Large intestine (tissue), 12 donors: ENCODE measurements at places on chromosomes 11 and 22.

DNA sequence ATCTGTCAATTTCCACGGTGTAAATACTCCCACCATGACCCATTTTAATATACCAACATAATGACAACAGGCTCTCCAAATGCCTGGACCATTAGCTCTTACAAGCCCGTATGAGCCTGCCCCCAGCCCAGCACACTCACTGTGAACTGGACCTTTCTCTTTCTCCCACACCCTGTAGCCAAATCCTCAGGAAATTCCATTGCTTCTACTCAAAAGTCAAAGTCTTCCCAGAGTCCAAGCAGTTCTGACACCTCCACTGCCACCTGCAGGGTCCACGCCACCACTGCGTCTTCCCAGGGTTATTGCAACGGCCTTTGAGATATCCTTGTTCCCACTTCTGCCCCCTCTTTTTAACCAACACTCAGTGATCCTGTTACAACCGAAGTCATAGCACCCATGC lies 110.1 kb upstream of the ASPHD2 start:
- H3K36me3 ChIP-seq, result no peaks in the 10 kb centered on the region
- H3K27me3 ChIP-seq, result peaks cover 3% of the 10 kb centered on the region
- no peak for DNase-seq
- no peak overlapping the region for H3K4me3 ChIP-seq
- no peaks in the 10 kb centered on the region for H3K4me1 ChIP-seq
- H3K27ac ChIP-seq, result no peak overlapping the region

- no peaks in the 10 kb centered on the region for H3K27me3 ChIP-seq
- DNase-seq, result no peak
- peaks cover 6% of the 10 kb centered on the region for H3K4me1 ChIP-seq
Measured at GRCh38 chr11:84566671-84567070, 1060.5 kb downstream of the DLG2 start.

- peaks cover 22% of the 10 kb centered on the region for H3K4me1 ChIP-seq
- peak; percentile 34 for DNase-seq
- no peak overlapping the region for H3K27ac ChIP-seq
- no peak overlapping the region for H3K4me3 ChIP-seq
- no peaks in the 10 kb centered on the region for H3K27me3 ChIP-seq
- peaks cover 9% of the 10 kb centered on the region for H3K36me3 ChIP-seq
Measured at GRCh38 chr11:73139476-73140198, 2.5 kb downstream of the FCHSD2 start.

GRCh38 chr11:79482800-79483199 lies 42.0 kb upstream of the TENM4 start:
- peaks cover 9% of the 10 kb centered on the region for H3K4me1 ChIP-seq
- no peak overlapping the region for H3K27ac ChIP-seq
- no peaks in the 10 kb centered on the region for H3K27me3 ChIP-seq
- no peaks in the 10 kb centered on the region for H3K36me3 ChIP-seq
- DNase-seq, result no peak
- no peak overlapping the region for H3K4me3 ChIP-seq

DNA sequence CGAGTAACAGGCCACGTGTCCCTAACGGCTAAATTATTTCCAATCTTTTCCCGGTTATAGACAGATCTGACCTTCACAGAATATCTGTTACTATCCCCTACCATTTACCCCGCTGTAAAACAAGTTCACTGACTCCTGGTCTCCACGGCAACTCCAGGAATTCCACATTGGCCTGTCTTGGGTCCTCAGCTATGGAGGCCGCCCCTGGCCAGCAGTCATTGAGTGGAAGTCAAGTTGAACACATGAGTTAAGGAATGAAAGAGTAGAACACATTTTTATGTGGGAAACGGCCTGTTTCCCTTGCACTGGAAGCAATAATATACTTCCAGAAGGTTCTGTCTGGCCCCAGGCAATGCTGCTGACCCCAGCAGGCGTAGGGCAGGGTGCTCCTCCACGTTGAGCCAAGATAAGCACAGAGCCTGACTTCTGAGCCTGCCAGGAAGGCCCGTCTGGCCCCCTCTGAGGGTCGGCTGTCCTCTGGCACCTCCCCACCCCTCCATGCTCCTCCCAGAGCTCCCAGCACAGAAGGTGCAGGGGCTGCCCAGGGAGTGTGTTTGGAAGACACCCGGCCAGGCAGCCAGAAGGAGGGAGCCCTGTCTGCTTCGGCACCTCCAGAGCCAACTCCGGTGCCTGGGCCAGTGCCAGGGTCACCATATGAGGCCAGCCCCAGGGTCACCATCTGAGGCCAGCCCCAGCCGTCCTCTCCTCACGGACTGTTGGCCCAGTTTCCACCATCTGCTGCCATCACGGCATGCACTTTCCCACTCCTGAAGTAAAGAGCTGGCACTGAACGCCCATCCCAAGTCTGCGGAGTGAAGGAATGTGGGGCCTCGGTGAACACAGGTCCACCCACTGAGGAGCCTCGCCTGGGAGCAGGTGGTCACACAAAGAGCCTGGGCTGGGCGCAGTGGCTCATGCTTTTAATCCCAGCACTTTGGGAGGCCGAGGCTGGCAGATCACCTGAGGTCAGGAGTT lies 813.2 kb downstream of the BRD1 start:
- no peaks in the 10 kb centered on the region for H3K36me3 ChIP-seq
- no peak for DNase-seq
- no peaks in the 10 kb centered on the region for H3K4me1 ChIP-seq
- no peak overlapping the region for H3K4me3 ChIP-seq
- H3K27me3 ChIP-seq, result no peaks in the 10 kb centered on the region
- H3K27ac ChIP-seq, result no peak overlapping the region

GRCh38 chr22:11042116-11042515 lies 4485.9 kb upstream of the OR11H1 start:
- no peaks in the 10 kb centered on the region for H3K27me3 ChIP-seq
- DNase-seq, result no peak
- no peak overlapping the region for H3K4me3 ChIP-seq
- no peaks in the 10 kb centered on the region for H3K4me1 ChIP-seq
- H3K36me3 ChIP-seq, result no peaks in the 10 kb centered on the region
- no peak overlapping the region for H3K27ac ChIP-seq

GRCh38 chr22:39134366-39135091 lies 18.0 kb downstream of the CBX7 start:
- peaks cover 6% of the 10 kb centered on the region for H3K36me3 ChIP-seq
- peaks cover 16% of the 10 kb centered on the region for H3K4me1 ChIP-seq
- H3K27ac ChIP-seq, result no peak overlapping the region
- H3K4me3 ChIP-seq, result no peak overlapping the region
- H3K27me3 ChIP-seq, result no peaks in the 10 kb centered on the region
- no peak for DNase-seq

- no peak for DNase-seq
- H3K4me3 ChIP-seq, result no peak overlapping the region
Measured at GRCh38 chr22:38309614-38310517, 7.4 kb downstream of the CSNK1E start.

DNA sequence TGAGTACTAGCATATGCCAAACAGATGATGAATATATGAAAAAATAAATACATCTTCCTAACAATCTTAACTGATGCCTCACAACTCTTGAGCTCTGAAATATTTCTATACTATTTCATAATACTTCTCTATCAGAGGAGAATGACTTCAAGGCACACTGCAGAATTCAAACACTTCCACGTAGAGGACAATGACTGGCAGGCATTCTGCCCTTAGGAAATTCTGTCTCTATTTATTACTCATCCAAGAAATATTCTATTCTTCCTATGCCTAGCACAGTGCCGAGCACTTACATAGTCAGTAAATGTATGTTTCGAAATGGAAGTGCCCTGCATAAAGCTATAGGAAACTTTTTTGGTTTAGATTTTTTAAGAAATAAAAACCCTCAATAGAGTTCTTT lies 809.1 kb downstream of the DLG2 start:
- no peaks in the 10 kb centered on the region for H3K36me3 ChIP-seq
- no peak overlapping the region for H3K4me3 ChIP-seq
- DNase-seq, result no peak
- no peaks in the 10 kb centered on the region for H3K27me3 ChIP-seq

GRCh38 chr22:35457729-35458546 lies 58.0 kb downstream of the MCM5 start:
- no peak for DNase-seq
- no peaks in the 10 kb centered on the region for H3K4me1 ChIP-seq

- H3K36me3 ChIP-seq, result no peaks in the 10 kb centered on the region
- H3K27ac ChIP-seq, result no peak overlapping the region
Measured at GRCh38 chr11:13486926-13487660, 8.7 kb downstream of the PTH start.

DNA sequence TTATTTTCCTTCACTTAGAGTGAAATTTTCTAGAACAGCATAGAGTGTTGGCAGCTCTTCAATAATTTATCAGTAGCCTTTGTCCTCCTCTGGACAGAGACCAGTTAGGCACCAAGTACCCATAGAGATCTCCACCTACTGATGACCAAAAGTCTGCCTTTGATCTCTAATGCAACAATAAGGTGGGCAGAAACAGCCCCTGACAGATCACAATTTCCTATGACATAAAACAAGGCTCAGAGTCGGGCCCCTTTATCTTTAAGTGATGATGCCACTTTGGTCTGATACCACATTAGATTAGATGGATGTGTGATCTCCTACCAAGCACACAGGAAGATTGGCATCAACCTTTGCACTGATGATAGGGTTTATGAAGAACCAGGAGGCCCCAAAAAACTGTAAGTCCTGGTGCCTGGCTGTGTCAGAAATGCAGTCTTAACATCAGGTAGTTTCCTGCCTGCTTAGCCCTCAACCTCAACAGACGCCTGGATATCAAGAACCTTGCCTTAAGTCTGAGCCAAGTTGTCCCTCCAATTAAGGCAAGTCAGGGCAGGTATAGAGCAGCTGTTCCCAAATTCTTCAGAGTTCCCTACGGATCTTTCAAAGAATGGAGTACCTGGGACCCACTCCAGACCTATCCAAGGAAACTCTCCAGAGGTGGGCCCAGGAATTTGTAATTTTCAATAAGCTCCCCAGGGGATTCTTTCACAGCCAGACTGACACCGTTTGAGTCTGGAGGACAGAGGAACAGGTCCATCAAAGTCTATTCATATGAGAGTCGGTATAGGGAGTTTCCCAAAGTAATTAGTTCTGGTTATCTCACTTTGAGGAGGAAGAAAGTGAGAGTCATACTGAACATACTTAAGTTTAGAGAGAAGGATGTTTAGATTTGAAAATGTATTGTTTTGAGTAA lies 30.6 kb upstream of the TMPRSS4 start:
- peaks cover 2% of the 10 kb centered on the region for H3K27me3 ChIP-seq
- no peak overlapping the region for H3K4me3 ChIP-seq
- no peaks in the 10 kb centered on the region for H3K4me1 ChIP-seq
- no peak for DNase-seq
- no peak overlapping the region for H3K27ac ChIP-seq

GRCh38 chr11:59999691-60000090 lies 17.3 kb upstream of the OOSP4B start:
- no peak for DNase-seq
- H3K27me3 ChIP-seq, result no peaks in the 10 kb centered on the region
- H3K4me1 ChIP-seq, result no peaks in the 10 kb centered on the region
- H3K36me3 ChIP-seq, result no peaks in the 10 kb centered on the region

- no peaks in the 10 kb centered on the region for H3K36me3 ChIP-seq
- H3K4me3 ChIP-seq, result no peak overlapping the region
- H3K27ac ChIP-seq, result no peak overlapping the region
- peaks cover 19% of the 10 kb centered on the region for H3K27me3 ChIP-seq
- H3K4me1 ChIP-seq, result no peaks in the 10 kb centered on the region
Measured at GRCh38 chr11:73957654-73958361, 7.0 kb downstream of the DNAJB13 start.

GRCh38 chr11:128766591-128767081 lies 72.8 kb downstream of the FLI1 start:
- H3K27ac ChIP-seq, result no peak overlapping the region
- no peaks in the 10 kb centered on the region for H3K36me3 ChIP-seq
- no peaks in the 10 kb centered on the region for H3K4me1 ChIP-seq
- H3K27me3 ChIP-seq, result peaks cover 2% of the 10 kb centered on the region
- DNase-seq, result no peak

DNA sequence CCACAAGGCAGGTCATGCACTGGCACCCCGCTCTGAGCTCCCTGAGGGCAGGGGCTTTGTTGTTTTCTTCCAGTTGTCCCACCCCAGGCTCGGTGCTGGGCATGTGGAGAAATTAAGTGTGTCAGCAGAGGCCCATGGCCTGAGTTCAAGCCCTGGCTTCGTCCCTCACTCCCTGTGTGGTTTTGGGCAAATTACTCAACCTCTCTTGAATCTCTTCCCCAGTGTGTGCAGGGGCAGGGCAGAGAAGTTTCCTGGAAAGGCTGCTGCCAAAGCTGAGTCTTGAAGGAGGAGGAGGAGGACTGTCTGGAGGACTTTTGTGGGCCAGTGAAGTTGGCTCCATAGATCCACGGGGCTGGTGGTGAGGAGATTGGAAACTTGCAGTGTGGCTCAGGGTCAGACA lies 138.1 kb upstream of the E2F8 start:
- peaks cover 37% of the 10 kb centered on the region for H3K27me3 ChIP-seq
- no peaks in the 10 kb centered on the region for H3K36me3 ChIP-seq
- DNase-seq, result no peak
- no peak overlapping the region for H3K4me3 ChIP-seq

DNA sequence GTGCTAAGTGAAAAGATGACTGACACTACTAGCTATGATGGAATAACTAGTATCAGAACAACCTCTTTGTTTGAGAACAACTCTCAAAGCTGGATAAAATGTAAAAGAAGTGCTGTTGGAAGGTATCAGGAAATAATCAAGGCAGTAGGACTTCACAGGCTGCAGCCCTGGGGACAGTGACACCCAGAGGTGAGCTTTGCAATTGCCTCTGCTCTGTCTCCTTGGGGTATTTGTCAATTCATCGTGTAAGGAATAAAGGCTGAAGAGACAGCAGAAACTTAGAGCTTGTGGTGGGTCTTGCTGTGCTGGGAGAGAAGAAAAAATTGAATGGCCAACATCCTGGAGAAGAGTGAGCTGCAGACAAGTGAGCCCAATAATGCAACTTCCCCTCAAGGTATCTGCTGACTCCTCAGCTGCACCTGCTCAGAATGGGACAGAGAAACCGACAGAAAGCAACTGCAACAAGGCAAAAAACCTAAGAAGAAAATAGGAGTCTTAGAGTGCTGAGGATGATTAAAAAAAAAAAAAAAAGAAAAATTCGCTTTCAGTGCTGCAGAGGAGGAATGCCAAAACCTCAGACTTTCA lies 141.1 kb downstream of the RCN1 start:
- no peak overlapping the region for H3K27ac ChIP-seq
- no peaks in the 10 kb centered on the region for H3K36me3 ChIP-seq
- H3K4me3 ChIP-seq, result no peak overlapping the region

DNA sequence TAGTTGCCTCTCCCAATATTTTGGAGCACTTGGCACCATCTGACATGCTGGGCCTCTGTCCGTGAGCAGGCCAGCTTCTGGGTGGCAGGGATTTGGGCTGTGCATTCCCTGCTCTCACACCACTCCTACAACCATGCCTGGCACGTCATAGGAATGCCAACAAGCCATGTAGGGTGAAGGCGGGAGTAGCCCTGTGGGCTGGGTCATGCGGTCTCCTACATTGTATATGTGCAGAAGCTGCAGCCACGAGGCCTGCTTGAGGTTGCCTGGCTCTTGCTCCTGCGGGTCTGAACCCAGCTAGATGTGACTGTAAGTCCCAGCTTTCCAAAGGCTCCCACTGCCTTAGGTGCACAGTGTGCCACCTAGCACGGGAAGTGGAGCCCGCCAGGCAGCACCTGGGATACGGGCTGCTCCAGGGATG lies 14.5 kb downstream of the MYEOV start:
- H3K27ac ChIP-seq, result no peak overlapping the region
- no peak overlapping the region for H3K4me3 ChIP-seq
- no peak for DNase-seq
- H3K4me1 ChIP-seq, result peaks cover 4% of the 10 kb centered on the region
